ENCODE measurements at places on chromosomes 3 and 15. TPM values are rescaled to one million over a fixed set of nuclear protein-coding genes. Genes with fewer than 3 reads are reported as not detected.

The SLC28A1 gene
- not detected for total RNA-seq

The GOLGA8J gene
- total RNA-seq = not detected

The OR5H14 gene
- total RNA-seq = not detected

The HDC gene
- not detected for total RNA-seq

The ENTPD3 gene
- not detected for total RNA-seq

The CCDC13 gene
- total RNA-seq = not detected

The CCR1 gene
- total RNA-seq = not detected

The CORO2B gene
- total RNA-seq = 15.9 TPM

The ETV5 gene
- 30.6 TPM for total RNA-seq

The ARGFX gene
- total RNA-seq = not detected

The GABRB3 gene
- not detected for total RNA-seq

The PARP9 gene
- total RNA-seq = 10.4 TPM

The LEKR1 gene
- not detected for total RNA-seq

The HRG gene
- not detected for total RNA-seq

The IL17RC gene
- 50.9 TPM for total RNA-seq

The GRM2 gene
- 1.6 TPM for total RNA-seq
